Activated T-helper 2 cell treated with anti-CD3 and anti-CD28 coated beads, Interferon-gamma antibody, Interleukin-2, Interleukin-4, amounts not matched to agents 10 μg/mL and 5 μg/mL and 100 μg/mL, durations not matched to agents 14 hours and 24 hours and 36 hours (primary cell): ENCODE measurements at places on chromosomes 12 and 14. TPM values are rescaled to one million over a fixed set of nuclear protein-coding genes. Genes with fewer than 3 reads are reported as not detected.
A peak's percentile ranks its signal among the peaks of the same experiment; 100 is the strongest.

Gene MGAT4C
- under 0.01 TPM in 1 of 2 replicates, not detected in the other for total RNA-seq

DNA sequence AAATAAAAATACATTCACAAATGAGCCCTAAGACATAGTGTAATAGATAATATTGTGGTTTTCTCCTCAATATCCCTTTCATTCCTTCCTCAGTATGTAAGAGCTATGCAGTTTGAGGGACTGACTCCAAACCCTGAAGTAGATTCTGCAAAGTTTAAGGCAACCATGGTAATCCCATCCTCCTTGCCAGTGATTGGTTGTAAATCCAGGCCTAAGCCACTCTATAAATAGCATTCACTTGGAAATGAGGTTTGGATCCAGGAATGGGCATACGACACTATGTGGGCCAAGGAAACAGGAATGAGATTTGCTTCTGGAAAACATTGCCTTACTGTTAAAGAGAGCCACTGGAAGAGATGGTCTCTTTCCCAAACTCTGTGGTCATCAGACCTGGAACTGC lies 468.7 kb upstream of the SOX5 start:
- H3K27me3 ChIP-seq, result no peaks in the 10 kb centered on the region
- no peak overlapping the region for H3K4me3 ChIP-seq
- no peaks in the 10 kb centered on the region for H3K4me1 ChIP-seq
- H3K36me3 ChIP-seq, result no peaks in the 10 kb centered on the region

- no peak overlapping the region for H3K4me3 ChIP-seq
- DNase-seq, result no peak
- no peaks in the 10 kb centered on the region for H3K4me1 ChIP-seq
- no peak overlapping the region for H3K27ac ChIP-seq
These were observed 29.1 kb downstream of the AP5M1 start for GRCh38 chr14:57297852-57298251.

Gene CEBPE
- total RNA-seq, result not detected in 2 replicates

DNA sequence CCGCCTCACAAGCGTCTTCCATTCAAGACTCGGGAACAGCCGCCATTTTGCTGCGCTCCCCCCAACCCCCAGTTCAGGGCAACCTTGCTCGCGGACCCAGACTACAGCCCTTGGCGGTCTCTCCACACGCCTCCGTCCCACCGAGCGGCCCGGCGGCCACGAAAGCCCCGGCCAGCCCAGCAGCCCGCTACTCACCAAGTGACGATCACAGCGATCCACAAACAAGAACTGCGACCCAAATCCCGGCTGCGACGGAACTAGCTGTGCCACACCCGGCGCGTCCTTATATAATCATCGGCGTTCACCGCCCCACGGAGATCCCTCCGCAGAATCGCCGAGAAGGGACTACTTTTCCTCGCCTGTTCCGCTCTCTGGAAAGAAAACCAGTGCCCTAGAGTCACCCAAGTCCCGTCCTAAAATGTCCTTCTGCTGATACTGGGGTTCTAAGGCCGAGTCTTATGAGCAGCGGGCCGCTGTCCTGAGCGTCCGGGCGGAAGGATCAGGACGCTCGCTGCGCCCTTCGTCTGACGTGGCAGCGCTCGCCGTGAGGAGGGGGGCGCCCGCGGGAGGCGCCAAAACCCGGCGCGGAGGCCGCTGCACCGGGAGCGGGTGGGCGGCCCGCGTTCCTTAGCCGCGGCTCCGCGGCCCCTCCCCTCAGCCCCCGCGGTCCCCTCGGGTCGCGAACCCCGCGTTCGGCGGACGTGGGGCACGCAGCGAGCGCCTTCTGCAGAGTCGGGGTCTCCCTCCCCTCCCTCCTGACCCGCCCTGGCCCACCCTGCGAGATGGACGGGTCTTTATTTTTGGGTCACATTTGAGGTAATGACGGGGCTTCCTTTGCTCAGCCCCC lies at the start of gene UBC:
TSS of gene UBC (minus strand) at position 259 of the 847 bp plus-strand sequence. CDS start 879 bp downstream, outside the sequence.
- H3K36me3 ChIP-seq, result peaks cover 41% of the 10 kb centered on the region
- DNase-seq, result peak; percentile 88
- peaks cover 63% of the 10 kb centered on the region for H3K4me1 ChIP-seq
- H3K27me3 ChIP-seq, result no peaks in the 10 kb centered on the region
